Activated naive CD8-positive, alpha-beta T cell treated with anti-CD3 and anti-CD28 coated beads, Interleukin-2, amount 10 ng/mL, durations not matched to agents 7 days and 5 days (primary cell): ENCODE measurements at places on chromosomes 16 and 17.

- DNase-seq = peak; percentile 74
Measured at GRCh38 chr16:30953511-30954124, 3.9 kb upstream of the SETD1A start.

GRCh38 chr16:67993207-67994039 is 5.9 kb downstream of the DPEP2 start:
- peak; percentile 92 for DNase-seq

GRCh38 chr17:50152736-50153135 is 2.3 kb upstream of the PPP1R9B start:
- DNase-seq = no peak

DNA sequence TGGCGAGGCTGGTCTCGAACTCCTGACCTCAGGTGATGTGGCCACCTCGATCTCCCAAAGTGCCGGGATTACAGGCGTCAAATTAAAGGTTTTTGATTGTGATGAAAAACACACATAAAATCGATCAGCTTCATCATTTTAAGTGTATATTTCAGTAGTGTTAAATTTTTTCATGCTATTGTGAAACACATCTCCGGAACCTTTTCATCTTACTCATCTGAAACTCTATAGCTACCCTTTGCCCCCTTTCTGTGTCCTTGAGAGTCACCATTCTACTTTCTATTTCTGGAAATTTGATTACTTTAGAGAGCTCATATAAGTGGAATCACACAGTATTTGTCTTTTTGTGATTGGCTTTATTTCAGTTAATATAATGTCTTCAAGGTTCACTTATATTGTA is 478.3 kb upstream of the HSBP1 start:
- DNase-seq = no peak

GRCh38 chr17:5911919-5912318 is 158.3 kb upstream of the WSCD1 start:
- DNase-seq = no peak

DNA sequence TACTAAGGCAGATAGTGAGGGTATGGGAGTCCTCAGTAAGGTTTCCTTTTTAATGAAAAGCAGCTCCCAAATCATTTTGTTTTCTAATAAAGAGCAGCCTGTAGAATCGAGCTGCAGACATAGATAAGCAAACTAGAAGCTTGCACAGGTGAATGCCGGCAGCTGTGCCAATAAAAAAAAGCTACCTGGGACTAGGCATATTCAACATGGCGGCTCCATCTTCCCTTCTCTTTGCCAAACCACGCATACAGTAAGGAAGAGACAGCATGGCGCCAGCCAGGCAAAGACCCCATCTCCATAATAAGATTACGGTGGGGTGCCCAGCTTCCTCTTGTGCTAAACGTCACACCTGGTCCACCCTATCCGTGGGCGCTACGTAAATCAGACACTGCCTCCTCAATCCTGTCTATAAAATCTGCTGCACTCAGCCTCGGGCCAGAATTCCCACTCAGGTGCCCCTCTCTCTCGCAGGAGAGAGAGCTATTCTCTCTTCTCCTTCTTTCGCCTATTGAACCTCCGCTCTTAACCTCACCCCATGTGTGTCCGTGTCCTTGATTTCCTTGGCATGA is 92.7 kb upstream of the FA2H start:
- DNase-seq = no peak

- DNase-seq = no peak
Measured at GRCh38 chr16:30786936-30787612, at the start of gene ZNF629. Gene ZNF629 (minus strand): TSS chr16:30787205. CDS start chr16:30784482, 2,723 bp downstream.

- no peak for DNase-seq
Measured at GRCh38 chr17:81884520-81884919, 6.9 kb downstream of the ALYREF start.

GRCh38 chr16:78230832-78231231 is 131.4 kb downstream of the WWOX start:
- no peak for DNase-seq

- DNase-seq = no peak
Measured at GRCh38 chr16:84478172-84478947, 26.1 kb downstream of the MEAK7 start.

DNA sequence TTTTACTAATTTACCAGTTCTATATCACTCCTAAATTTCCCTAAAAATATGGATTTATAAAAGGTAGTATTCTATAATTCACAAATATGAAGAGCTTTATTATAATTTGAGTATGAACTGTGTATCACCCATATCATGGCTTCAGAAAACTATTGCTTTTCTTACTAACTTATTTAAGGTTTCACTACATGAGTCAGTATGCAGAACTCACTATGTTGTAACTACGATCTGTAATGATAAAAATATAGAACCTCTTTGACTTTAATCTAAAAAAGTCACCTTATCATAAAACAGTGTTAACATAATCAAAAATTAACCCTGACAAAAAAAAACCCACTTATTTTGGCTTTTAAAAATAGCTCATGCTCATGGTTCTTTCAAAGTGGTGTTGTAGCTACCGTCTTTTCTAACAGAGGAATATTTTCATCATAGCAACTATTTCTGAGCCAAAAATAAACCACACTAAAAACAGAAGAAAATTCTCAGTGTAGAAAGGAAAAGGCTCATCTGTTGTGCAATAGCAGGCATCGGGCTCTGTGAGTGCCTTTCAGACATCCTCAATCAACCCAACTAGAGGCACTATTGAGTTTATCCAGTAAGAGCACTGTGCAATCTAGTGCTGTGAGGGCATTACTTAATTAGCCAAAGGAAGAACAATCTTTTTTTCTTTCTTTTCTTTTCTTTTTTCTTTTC is 42.1 kb downstream of the ITGAM start:
- no peak for DNase-seq

- no peak for DNase-seq
Measured at GRCh38 chr16:66842765-66843164, 1.4 kb upstream of the CA7 start.

GRCh38 chr17:74430706-74431567 is 951 bp upstream of the GPRC5C start:
- DNase-seq = no peak

DNA sequence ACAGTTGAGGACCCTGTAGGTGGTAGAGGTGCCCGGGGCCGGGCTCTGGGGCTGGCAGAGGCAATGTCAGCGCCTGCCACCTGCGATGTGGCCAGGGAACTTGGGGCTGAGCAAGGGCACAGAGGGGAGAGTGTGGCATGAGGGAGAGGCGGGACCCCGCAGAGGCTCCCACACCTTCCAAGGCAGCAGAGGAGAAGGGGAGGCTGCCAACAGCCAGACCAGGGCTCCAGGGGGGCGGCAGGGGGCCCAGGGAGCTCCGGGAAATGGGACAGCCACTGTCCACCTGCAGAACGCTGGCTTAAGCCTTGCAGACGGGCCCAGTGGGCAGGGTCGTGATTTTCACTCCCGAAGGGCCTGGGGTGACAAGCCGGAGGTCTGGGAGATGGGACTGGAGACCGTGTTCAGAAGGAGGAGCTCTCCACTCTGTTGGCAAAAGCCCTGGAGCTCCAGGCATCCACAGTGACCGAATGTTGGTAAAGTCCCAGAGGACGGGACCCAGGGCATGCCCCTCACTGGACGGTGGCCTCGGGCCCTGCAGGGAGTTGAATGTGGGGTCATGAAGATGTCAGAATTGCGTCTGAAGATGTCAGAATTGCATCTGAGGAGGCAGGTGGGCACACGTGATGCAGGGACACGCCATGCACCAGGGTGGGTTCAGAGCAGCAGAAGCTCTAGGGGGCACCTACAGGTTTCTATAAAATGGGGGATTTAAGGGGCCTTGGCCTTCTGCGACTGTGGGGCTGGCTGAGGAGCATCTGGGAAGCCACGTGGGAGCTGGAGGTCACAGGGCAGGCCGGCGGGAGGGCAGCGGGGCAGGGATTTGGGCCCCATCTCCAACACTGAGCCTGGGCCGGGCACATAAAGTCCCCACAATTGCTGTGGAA is 18.6 kb downstream of the CD7 start:
- peak; percentile 53 for DNase-seq

- DNase-seq = no peak
Measured at GRCh38 chr16:12267491-12267890, 291.0 kb downstream of the SNX29 start.

- no peak for DNase-seq
Measured at GRCh38 chr17:58313815-58314705, 14.5 kb downstream of the TSPOAP1 start.

DNA sequence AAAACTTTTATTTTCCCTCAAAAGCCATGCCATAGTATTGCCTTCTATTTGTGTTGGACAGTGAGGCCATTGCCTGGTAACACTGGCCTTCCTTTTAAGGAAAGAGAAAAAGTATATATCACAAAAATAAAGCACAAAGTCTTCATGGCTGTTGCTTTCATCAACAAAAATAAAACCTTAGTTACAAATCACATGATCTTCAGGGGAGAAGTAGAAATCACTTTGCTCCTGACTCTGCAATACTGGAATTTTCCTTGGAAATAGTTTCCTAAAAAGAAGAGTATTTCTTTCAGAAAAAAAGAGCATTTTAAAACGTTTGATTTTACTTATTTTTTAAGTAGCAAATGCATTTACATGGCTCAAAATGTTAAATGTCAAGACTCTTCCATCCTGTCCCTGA is 41.9 kb downstream of the FAM20A start:
- DNase-seq = no peak

DNA sequence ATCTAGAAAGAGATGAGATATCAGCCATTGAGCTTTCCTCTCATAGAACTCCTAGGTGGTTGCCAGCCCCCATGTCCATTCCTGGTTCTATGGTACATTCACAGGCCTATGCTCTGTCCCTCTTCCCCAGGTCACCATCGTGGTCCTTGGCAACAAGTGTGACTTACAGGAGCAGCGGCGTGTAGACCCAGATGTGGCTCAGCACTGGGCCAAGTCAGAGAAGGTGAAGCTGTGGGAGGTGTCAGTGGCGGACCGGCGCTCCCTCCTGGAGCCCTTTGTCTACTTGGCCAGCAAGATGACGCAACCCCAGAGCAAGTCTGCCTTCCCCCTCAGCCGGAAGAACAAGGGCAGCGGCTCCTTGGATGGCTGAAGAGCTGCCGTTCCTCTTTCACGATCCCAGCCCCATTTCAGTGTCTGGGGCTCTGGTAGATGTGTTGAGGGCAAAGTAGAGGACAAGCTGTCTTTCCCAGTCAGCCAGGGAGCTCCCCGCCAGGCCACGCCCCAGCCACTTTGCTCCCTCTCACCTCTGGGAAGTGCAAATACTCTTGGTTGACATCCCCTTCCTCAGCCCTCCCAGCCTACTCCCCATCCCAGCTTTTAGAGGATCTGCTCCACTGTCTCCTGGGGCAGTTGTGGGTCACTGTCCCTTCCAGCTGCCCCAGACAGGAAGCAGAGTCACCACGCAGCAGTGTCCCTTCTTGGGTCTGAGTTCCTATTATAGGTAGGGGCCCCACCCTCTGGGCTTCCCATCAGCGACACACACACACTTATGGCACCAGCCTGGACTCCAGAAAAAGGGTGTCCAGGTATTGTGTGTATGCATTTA is 3.8 kb downstream of the NKIRAS2 start:
- no peak for DNase-seq

DNA sequence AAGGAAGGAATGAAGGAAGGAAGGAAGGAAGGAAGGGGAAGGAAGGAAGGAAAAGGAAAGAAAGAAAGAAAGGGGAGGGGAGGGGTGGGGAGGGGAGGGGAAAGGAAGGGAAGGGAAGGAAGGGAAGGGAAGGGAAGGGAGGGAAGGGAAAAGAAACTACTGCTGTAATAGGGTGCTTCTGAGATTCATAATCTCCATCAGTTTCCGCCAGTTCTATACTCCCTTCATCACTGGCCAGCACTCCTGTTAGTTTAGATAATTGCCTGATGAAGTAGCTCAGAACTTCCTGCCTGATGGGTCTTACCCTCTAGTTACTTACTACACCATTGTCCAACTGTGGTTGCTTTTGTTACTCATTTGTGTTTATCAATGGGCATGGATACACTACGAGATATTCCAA is 2.0 kb upstream of the KRTAP9-6 start:
- DNase-seq = no peak

- peak; percentile 23 for DNase-seq
Measured at GRCh38 chr16:12901204-12901596, 198 bp upstream of the SHISA9 start.

DNA sequence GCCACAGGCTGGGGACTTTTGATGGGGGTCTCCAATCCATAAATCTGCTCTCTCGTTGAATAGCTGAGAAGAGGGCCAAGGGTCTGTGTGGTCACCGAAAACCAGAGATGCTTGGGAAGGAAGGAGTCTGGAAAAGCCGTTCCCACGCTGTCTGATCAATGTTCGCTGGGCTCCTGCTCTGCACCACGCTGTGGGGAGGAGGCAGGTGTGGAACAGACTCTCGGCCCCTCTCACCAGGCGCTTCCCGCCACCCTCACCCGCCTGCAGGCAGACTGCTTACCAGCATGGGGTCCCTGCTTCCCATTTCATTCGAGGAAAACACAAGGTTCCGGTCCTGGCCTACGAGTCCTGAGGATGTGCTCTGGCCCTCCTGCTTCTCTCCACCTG is 702 bp upstream of the ALDH3A1 start:
- no peak for DNase-seq

GRCh38 chr16:73289232-73289631 is 241.3 kb upstream of the ZFHX3 start:
- DNase-seq = no peak

DNA sequence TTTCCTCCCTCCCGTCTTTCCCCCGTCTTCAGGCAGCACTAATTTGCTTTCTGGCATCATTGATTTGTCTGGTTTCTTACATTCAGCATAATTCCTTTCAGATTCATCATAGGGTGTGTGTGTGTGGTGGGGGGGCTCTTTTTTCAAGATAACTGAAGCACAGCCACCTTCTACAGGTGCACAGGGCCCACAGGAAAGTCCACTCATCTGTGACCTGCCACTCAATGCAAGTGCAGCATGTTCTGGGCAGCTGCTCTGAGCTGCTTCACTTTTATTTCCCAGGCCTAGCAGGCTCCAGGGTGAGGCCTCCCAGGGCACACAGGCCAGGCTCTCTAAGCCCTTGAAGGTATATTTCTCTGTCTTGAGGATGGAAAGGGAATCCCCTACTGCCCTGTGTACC is 35.2 kb upstream of the MYH10 start:
- DNase-seq = no peak

- no peak for DNase-seq
Measured at GRCh38 chr17:80479246-80479566, 2.8 kb upstream of the NPTX1 start.

GRCh38 chr17:58378733-58379510 is 26.9 kb upstream of the SUPT4H1 start:
- DNase-seq = no peak

DNA sequence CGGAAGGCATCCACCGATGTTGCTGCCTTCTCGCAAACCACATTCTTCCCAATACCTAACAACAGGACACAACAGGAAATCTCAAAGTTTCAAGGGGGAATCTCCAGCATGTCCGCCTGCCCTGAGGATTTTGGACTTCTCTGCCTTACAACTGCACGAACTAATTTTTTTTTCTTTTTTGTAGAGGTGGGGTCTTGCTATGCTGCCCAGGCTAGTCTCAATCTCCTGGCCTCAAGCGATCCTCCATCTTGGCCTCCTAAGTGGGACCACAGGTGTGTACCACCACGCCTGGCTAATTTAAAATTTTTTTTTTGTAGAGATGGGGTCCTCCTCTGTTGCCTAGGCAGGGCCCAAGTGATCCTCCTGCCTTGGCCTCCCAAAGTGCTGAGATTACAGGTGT is 9.4 kb downstream of the C16orf86 start:
- no peak for DNase-seq
